NCI-H2081 treated with DMSO at 0.1 percent for 48 hours (cell line): ENCODE measurements at places on chromosomes 2 and 18.

DNA sequence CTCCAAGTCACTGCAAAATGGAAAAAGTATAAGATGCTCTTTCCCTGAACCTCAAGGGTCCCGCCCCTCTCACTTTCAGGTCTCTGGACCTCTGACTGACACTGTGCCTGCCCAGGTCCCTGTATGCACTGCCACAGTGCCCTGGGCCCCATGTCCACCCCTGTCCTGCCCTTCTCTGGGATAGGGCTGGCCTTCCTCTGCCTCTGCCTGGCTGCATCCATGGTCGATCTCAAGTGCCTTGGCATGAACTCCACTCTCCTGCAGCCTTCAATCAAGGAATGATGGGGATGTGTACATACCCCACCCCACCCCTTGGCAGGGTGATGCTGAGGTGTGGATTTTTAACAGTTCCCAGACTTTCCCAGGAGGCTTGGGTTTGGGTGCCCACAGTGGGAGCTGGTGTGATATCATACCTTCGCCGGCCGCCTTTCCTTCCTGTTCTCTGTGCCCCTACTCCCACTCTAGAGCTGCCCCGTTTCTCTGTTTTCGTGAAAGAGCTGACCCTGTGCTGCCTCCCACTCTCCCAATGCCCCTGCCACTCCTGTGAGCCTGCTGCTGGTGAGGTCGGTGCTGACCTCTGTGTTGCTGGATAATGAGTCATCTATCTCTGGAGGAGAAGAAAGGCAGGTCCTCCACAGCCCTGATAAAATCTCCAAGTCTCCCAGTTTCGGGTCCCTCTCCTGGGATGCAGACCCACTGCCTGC, 18.9 kb downstream of the PTPN18 start:
- no peak for DNase-seq

DNA sequence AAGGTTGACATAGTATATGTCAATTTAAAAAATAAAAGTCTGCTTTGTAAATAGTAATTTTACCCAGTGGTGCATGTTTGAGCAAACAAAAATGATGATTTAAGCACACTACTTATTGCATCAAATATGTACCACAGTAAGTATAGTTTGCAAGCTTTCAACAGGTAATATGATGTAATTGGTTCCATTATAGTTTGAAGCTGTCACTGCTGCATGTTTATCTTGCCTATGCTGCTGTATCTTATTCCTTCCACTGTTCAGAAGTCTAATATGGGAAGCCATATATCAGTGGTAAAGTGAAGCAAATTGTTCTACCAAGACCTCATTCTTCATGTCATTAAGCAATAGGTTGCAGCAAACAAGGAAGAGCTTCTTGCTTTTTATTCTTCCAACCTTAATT, 78.6 kb upstream of the CSRNP3 start:
- peak; percentile 82 for DNase-seq

DNA sequence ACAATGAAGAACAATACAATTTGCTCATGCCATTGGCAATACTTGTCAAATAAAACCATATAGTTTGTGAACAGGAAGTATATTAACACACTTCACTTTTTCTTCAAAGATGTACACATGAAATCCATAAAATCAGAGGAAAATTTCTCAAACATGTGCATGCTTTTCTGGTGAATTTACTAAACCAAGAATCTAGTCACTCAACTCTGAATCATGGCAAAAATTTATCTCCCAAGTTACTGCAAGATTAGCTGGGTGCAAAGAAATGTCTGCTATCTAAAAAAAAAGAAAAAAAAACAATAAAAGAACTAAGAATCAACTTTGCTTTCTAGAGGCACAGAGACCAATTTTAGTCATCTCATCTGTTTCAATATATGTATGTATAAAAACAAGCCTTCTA, 419.2 kb downstream of the NR4A2 start:
- no peak for DNase-seq

DNA sequence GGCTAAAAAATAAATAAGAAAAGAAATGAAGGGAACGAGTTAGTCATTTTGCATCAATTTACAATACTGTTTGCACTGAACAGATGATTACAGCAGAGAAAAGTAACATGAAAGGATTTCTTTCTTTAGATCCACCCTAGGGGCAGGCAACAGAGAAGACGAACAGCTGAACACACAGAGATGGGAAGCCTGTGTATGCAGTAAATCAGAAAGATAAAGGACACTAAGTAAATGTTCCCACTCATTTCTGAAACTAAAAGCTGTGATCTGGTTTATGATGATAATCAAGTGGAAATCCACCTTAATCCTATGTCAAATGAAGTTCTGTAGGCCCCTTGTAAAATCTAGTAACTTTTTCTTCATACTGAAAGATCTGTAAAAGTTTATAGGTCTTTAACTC, 54.2 kb downstream of the AKAIN1 start:
- peak; percentile 40 for DNase-seq

GRCh38 chr2:237779521-237779920, 19.1 kb upstream of the RBM44 start:
- no peak for DNase-seq

- no peak for DNase-seq
These were observed 6.0 kb downstream of the LRATD1 start for GRCh38 chr2:14638488-14638887.

DNA sequence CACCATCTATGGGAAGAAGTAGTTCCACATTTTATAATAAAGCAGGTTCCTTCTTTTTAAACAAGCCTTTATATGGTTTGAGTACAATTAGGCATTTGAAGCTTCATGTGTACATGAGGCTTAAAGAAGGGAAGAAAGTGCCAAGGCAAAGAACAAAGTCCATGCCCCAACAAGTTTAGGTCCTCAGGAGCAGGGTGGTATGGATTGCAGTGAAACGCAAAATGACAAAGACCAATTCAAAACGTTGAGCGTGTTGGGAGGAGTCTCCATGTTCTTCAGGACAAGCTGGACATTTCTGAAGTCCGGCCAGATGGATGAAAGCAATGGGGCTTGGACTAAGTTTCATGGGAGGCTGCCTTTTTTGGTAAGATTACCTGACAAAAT, 78.8 kb upstream of the FZD5 start:
- DNase-seq: no peak

DNA sequence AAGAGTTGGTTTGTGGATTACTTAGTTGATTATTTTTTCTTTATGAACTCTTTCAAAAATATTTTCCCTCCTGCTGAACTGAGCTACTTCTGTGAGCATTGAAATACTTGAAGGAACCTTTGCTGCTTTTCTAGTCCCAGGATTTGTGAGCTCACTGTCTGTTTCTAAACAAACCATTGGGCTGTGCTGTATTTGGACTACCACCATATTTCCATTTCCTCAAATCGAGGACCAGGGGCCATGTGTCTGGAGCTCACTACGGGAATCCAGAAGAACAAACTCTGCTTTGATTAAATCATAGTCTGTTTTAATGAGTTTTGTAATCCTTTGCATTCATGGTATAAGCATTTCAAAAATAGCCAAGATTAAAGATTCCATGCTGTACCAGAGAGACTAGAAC, 1.3 kb downstream of the MRPL33 start:
- no peak for DNase-seq

DNA sequence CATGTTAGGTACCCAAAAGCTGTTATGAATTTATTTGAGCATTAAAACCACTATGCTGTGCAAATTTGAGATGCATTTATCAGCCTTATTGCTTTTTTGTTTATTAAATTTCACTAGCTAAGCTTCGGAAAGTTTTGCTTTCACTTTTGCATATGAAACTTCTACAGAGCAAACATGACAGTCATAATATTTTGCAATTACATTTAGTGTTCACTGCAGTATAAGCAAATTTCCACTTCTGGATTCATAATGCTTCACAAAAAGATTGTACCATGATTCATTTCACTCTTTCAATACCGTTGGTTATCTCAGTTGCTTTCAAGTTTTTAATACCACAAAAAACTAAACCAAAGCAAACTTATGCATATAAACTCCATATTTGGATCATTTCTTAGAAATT, 228.7 kb upstream of the SLC8A1 start:
- DNase-seq: no peak

- no peak for DNase-seq
These were observed 7.7 kb upstream of the STK39 start for GRCh38 chr2:168255103-168255502.

- DNase-seq: no peak
These were observed 139.3 kb downstream of the PLCL1 start for GRCh38 chr2:197943731-197944130.

DNA sequence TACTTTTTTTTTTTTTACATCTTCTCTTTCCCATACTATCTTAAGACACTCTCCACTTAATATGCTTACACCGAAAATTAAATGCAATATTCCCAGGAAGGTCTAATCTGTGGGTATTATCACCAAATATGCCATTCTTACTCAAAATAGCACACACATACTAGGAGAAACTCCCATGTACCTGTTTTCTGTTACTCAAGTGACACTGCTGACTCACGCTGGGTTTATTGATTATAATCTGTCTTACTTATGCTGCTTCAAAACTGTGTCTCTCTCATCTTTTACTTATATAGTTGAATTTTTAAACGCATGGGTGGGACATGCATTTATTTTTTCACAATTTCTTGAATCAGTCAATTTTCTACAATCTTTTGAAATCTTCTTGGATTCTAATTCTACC, 29.9 kb downstream of the MRPL19 start:
- DNase-seq: no peak

GRCh38 chr2:30503007-30503694, 56.1 kb downstream of the LCLAT1 start:
- DNase-seq: no peak

DNA sequence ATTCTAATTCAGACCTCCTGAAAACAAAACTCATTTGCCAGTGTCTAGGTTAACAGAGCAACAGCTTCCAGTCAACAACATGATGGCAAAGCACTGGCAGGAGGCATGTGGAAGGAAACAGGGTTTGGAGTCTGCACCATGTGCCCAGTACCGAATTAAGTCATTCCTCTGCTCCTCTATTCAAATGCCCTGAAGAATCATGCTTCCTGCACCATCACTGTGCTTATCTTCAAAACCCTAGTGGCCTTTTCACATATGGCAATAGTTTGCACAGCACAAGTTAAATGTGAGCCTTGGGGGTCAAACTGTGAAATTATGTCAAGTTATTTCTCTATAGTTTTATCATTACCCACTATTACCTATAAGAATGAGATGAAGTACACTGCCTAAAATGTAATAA, 75.4 kb upstream of the GRB14 start:
- DNase-seq: no peak

DNA sequence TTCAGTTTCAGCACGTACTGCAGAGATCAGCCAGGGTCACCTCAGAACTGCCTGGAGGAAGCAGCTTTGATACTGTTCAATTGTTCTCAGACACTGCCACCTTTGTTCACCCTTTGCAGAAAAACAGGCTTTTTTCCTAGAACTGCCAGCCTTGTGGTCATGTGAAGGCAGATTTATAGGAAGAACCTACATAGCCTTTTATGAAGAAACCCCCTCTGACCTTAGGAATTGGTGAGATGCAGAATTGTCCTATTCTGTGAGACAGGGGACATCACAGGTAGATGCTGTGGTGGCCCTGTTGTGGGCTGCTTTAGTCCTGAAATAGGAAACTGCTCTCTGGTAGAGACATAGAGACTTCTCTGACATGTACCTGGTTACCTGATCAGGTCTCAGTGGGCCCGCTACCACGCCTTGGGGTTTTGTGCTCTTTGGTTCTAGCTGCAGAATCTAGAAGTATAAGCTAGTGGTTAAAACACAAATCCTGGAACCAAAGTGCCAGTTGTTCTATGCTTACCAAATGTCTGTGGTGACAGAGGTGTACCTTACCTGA, 206.6 kb downstream of the AGPS start:
- DNase-seq: no peak

DNA sequence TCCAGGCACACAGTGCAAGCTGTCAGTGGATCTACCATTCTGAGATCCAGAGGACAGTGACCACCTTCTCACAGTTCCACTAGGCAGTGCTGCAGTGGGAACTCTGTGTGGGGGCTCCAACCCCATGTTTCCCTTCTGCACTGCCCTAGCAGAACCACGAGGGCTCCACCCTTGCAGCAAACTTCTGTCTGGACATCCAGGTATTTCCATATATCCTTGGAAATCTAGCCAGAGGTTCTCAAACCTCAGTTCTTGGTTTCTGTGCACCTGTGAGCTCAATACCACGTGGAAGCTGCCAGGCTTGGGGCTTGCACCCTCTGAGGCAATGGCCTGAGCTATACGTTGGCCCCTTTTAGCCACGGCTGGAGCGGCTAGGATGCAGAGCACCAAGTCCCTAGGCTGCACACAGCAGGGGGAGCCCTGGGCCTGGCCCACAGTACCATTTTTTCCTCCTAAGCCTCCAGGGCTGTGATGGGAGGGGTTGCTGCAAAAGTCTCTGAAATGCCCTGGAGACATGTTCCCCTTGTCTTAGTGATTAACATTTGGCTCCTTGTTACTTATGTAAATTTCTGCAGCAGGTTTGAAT, 77.5 kb downstream of the MAP4K3 start:
- no peak for DNase-seq

DNA sequence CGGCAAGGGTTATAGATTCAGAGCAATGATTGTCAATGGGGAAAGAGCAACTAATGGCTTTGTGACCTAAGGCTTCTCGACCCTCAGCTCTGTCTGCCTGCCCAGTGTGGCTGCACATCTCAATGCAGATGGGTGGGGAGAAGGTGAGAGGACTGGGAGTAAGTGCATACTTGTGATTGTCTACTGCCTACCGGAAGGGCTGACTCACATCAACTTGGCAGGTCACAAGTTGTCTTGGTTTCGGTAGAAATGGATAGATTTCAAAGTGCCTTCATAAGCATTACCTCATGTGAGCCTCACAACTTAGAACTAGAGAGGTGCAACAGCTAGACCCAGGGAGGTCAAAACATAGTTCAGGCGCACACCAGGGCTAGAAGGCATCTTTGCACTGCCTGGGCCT, 29.4 kb downstream of the STAT1 start:
- DNase-seq: no peak

GRCh38 chr18:2907550-2908135, 60.8 kb downstream of the EMILIN2 start:
- no peak for DNase-seq
